ENCODE measurements at places on chromosomes 1 and 21.

DNA sequence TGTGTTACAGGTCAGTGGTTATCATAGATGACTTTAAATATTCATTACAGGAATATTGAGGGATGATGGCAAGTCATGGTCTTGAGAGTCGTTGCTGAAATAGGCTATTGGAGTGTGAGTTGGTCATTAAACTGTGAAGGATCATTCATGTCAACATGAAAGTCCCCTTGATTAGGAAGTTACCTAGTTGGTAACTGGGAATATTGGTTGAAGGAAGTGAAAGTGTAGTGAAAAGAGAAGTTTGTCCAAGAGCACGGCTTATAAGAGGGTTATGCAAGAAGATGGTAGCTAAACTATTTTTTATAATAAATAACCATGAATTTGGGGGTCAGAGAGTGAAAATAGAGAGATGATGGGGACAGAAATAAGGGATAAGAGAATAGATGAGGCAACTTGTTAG is 16.9 kb downstream of the CRB1 start:
- DNase-seq: no peak

GRCh38 chr1:55559161-55559611 is 344.0 kb upstream of the USP24 start:
- no peak for DNase-seq

- no peak for DNase-seq
Observed at GRCh38 chr1:34363915-34364314, 187.2 kb downstream of the C1orf94 start.

DNA sequence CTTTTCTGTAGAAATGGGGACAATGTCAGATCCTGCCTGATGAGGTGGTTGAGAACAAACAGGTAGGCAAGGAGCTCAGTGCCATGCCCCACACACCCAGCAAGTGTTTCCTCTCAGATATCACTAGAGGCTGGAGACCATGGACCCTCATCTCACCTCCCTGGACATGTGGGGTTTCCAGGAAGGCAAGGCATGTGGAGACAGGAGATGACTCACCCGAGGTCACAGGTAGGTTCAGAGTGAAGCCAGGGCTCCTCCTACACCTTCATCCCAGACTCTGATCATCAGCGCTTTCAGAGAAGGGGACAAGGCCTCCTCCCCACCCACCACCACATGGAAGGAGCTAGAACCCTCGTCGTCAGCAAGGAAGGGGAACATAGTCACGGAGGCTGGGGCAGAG is 69.2 kb downstream of the MATN1 start:
- DNase-seq: no peak

GRCh38 chr1:38038861-38039260 is 7.7 kb downstream of the POU3F1 start:
- DNase-seq: no peak

GRCh38 chr1:33094486-33094885 is 13.5 kb downstream of the AZIN2 start:
- no peak for DNase-seq

DNA sequence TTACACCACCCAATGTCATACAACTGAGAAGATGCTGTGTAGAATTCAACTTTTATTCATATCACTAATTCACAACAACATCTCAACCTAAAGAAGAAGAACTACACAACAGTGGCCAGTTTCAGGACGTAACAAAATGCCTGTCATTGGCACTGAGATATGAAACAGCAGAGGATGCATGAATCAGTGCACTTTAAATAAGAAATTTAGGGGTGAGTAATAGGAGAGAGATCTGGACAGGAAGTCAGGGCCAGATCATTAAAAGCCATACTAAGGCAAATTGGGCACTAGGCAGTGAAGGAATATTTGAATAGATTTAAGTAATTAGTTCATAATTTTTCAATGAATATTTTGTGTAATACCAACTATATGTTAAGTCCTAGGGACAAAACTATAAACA is 510.5 kb downstream of the PLPP3 start:
- no peak for DNase-seq

- peak; percentile 59 for DNase-seq
Observed at GRCh38 chr1:21232044-21232443, 55.3 kb upstream of the EIF4G3 start.

- no peak for DNase-seq
Observed at GRCh38 chr1:181180407-181181031, 92.0 kb downstream of the IER5 start.

GRCh38 chr1:154711416-154711815 is 103.4 kb upstream of the ADAR start:
- DNase-seq: no peak

GRCh38 chr21:44931137-44931500 is 8.7 kb upstream of the SLX9 start:
- DNase-seq: no peak

DNA sequence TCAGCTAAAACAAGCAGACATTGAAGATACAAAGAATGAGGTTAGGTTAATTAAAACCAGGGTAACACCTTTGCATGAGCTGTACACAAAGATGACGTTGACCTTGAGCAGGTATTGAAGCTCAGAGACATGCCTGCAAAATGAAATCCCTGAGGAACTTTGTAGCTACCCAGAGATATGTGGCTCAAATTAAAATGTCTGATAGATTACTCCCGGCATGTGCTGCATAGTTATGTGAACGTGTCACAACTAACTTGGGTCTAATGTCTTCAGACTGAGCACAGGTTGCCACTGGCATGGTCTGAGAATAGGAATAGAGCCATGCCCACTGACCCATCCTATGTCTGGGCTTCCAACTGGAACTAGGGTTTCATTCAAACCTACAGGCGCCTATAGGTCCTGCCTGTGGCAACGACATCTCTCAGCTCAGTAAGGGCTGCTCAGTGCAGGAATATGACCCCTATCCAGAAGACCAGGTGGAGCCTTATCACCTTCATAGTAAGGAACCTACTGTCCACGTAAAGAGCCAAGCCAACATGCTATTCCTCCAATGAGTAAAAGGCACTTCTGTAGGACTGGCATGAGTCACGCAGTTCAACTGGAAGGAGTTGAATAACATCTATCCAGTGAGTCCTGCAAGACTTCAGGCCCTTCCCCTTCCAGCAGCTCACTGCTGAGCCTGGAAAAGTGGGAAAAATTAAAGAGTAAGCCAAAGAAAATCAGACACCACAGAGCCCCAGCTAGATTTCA is 60.7 kb downstream of the PRKAB2 start:
- no peak for DNase-seq

Measured in LoVo (cell line).